ENCODE measurements at places on chromosomes 2 and 18.
A peak's percentile ranks its signal among the peaks of the same experiment; 100 is the strongest.

GRCh38 chr2:27596627-27597026, 13.8 kb downstream of the ZNF512 start:
- peak; percentile 20 for DNase-seq

- DNase-seq: peak; percentile 55
Observed at GRCh38 chr2:68110102-68110501, 47.3 kb upstream of the C1D start.

DNA sequence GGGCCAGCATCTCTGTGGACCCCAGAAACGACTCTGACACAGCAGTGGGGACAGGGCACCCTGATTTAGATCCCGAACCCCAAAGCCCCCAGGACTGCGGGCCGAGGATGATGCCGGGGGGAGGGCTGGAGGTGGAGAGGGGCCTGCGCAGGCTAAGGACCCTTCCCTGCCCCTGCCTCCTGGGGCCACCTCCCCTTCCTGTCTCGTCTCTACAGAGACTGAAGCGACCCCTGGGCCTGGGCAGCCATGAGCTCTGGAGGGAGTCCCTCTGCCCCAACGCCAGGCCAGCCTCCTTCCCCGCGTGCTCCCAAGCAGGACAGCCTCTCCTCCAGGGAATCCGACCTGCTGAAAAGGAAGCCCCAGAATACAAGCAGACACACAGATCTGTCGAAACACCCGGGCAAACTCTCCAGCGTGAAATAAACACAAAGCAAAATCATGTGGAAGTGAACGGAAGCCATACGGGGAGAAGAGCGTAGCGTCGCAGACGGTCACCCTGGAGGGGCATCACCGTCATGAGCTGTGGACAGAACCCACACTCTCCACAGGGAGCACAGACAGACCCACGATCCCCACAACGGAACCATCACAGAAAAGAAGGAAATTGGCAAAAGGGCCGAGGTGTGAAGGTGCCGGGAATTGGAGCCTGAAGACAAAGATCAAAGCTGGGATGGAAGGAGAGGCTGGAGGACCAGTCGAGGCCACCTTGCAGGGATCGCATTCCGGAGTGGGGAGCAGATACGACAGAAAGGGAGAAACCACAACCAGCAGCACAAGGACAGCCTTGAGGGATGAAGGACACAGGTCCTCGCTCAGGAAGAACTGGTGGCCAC, 51.0 kb upstream of the CTDP1 start:
- DNase-seq: no peak

DNA sequence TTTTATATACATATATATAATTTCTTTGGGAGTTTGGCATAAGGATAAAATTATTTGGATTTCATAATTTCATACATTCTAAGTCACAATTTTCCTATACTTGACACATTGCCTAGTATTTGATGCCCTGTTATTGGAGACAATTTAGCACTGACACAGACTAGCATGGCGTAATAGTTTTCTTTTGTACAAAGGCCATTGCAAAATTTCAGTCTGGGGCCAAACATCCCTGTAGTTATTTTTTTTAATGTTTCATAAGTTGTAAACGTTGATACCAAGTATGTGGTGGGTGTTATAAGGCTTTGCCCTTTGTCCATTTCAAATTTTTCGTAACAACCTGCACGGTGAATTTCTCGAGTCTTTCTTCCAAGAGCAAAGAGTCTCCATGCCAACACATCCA, 95.7 kb upstream of the NRP2 start:
- no peak for DNase-seq

- DNase-seq: no peak
Observed at GRCh38 chr2:9167718-9168657, 38.6 kb upstream of the ASAP2 start.

DNA sequence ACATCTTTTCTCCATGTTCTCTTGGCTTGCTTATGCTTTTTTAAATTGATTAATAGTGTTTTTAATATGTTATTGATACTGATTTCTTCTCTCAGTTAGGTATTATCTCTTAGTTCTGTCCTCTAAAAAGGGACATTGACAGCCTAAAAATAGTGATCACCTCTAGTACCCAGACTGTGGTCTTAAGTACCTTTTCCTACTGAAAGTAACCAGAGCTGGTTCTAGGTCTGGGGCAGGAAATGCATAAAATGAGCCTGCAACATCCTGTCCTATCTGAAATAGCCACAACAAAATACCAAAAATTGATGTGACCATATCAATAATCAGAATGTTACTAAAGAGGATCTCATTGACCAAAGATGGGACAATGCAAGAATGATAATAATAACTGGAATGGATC, 113.3 kb downstream of the DNAH6 start:
- DNase-seq: no peak

GRCh38 chr2:58515827-58516573, 274.9 kb upstream of the FANCL start:
- peak; percentile 28 for DNase-seq

DNA sequence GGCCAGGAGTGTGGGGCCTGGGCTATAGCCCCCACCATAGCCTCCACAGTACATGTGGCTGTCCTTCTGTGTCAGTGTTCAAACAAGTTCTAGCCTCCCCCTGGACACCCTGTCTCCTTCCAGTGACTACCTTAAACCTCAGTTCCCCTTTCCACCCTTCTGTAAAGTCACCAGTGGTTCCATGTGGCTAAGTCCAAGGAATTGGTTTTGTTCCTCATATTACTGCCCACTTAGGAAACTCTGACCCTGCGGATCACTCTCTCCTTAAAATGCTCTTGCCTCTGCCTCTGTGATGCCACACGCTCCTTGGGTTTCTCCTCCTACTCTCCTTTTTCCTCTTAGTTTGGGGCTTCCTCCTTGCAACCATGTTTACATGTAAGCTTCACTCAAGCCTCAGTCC, 27.8 kb upstream of the REL start:
- DNase-seq: peak; percentile 32

- DNase-seq: no peak
Observed at GRCh38 chr18:35114305-35114704, 73.1 kb downstream of the MAPRE2 start.

DNA sequence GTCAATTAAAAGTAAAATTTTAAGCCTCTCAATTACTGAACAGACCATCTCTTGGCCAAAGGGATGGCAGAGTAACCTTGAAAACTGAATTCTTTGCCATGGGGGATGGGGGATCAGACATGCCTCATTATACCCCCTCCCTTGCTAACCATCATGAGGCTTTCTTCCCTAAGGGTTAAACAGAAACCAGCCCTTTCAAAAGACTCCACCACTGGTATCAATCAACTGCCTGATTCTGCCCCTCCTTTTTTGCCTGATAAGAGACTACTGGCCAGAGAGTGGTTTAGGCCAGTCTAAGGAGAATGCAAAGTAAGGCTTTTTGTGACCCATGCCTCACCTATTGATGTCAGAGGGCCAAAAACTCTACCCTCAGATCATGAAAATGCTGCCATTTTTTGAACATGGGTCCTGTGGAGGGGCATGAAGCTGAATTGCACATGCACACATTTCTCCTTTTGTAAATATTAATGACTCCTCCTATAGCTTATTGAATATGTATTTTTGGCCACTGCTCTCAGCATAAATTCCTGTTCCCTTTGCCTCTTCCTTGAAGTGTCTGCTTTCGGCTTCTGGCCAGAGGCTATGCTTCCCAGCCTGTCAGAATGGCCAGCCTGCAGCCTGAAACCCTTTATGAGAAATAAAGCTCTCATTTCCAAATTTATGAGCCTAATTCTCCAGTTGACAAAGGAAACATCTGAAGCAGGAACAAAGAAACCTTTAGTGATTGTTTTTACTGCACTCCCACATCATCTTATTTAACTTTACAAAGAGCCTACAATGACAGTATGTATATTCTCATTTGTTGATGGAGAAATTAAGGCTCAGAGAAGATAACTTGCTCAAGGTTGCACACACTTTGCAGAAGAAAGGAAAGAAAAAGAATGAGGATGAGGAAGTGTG, 270.7 kb upstream of the CELF4 start:
- no peak for DNase-seq

DNA sequence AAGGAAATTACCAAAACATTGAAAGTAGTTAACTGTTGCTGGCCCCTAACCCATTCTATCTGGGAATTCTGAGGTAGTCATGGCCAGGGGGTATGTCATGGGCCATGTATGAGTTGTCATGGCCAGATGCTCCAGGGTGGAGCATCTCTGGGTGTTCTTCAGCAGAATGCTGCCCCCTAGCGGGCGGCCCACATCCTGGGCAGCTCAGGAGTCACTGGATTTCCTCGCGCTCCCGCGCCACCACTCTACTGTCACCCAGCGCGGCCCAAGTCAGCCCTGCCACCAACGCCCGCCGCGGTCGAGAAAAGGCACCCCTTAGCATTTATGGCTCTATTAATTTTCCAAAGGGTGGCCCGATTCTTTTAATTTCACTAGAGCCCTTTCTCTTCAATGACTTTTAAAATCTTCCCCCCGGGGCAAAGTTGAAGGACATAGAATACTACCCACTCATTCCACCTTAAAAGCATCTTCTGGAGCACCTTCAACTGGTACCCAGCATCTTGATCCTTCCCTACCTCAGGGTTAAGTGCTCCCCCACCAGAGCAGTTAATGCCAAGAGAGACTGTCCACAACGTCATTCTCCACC, 41.6 kb downstream of the PKDCC start:
- DNase-seq: peak; percentile 10

DNA sequence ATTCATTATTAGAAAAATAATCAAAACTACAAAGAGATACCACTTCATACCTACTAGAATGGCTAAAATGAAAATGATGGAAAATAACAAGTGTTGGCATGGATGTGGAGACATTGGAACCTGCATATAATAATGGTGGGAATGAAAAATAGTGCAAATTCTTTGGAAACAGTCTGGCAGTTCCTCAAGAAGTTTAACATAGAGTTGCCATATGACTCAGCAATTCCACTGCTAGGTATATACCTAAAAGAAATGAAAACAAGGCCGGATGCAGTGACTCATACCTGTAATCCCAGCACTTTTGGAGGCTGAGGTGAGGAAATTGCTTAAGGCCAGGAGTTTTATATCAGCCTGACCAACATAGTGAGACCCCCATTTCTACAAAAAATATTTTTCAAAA, 41.6 kb upstream of the ACYP2 start:
- no peak for DNase-seq

DNA sequence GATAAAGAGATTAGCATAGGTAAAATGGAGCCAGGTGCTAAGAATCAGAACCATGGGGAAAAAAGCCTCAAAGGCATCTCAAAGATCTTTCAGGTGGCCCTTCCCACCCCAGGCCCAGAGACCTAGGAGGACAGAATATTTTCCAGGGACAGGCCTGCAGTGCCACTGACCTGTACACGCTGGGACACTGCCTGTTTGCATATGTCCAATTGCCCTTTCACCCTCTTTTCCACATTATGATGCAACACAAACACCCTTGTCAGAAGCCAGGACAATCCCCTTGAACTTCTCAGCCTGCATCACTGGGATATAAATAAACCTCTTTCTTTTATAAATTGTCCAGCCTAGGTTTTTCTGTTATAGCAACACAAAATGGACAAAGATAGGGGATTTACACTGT, 419.1 kb downstream of the TRIB2 start:
- DNase-seq: no peak

- DNase-seq: no peak
Observed at GRCh38 chr18:64082513-64082912, 66.4 kb downstream of the LINC00305 start.

DNA sequence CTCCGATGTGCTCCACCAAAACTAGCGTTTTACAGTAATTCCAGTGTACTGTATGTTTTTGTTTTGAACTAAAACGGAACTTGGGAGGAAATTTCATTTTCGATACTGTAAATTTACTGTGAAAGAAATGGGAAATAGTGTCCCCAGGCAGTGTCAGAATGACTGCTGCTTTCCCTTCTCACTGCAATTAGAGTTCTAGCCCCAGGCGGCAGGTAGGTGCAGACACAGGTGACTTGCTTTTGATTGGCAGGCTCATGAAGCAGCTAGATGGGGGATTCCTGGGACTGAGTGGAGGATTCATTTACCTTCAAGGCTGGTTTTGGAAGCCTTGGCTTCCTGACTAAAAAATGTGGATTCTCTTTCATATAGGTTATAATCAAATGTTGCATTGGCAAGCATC, 27.0 kb downstream of the RPRM start:
- DNase-seq: no peak

DNA sequence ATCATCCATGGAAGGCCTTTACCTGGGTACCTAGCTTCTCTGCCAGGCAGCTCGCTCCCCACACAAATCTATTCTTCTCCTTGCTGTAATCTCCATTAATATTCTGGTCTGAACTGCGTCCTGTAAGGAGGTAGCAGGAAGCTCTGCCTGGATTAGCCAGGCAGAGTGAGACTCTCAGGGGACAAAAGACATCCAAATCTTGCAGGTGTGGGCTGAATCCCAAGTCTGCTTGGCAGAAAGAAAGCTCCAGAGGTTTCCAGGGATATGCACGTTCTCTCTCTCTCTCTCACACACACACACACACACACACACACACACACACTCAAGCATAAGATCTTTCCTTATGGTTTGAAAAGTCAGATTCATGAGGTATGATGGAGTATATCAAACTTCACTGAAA, 66.5 kb downstream of the THNSL2 start:
- no peak for DNase-seq

GRCh38 chr2:202172439-202173211, 65.8 kb downstream of the SUMO1 start:
- DNase-seq: no peak

GRCh38 chr2:168039881-168040280, 207.5 kb downstream of the STK39 start:
- peak; percentile 5 for DNase-seq
